ENCODE measurements at places on chromosomes 6 and 20. TPM values are rescaled to one million over a fixed set of nuclear protein-coding genes. Genes with fewer than 3 reads are reported as not detected.

Gene ATF6B
- total RNA-seq, result 63.4 TPM

GRCh38 chr6:64580346-64580745, 944.7 kb downstream of the PHF3 start:
- DNase-seq, result no peak

DNA sequence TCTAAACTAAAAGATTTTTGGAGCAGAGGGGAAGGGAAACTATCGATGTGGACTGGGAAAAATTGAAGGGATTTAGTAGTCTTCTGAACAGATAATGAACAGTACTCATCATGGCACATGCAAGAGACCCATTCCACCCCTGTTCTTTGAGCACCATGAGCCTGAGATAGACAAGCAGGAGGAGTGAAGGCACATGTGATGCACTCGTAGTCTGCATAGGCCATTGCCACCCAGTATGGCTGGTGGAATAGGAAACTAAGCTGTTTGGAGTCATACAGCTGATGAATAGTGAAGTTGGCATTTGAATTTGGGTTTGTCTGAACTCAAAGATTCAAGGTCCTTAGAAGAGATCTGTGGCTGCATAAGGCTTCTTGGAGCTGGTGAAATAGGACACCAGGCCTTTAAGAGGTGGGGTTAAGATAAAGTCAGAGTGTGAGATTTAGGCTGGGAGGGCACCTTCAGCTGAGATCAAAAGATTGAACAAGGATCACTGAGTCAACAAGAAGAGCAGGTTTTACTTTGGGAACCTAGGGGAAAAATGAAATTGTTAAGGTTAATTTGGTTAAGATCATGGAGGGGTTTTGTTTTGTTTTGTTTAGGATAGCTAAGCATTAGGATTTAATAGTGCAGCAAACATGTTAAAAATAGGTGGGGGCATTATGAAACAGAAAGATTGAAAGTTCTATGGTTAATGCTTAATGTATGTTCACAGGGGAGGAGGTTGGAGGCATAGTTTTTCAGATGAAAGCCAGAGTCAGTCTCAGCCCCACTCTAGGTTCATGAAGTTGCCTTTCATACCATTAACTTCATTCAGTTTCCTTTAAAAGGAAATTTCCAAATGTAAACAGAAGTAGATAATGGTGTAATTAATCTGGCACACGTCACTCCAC, 148.8 kb downstream of the ARID1B start:
- no peak for DNase-seq

DNA sequence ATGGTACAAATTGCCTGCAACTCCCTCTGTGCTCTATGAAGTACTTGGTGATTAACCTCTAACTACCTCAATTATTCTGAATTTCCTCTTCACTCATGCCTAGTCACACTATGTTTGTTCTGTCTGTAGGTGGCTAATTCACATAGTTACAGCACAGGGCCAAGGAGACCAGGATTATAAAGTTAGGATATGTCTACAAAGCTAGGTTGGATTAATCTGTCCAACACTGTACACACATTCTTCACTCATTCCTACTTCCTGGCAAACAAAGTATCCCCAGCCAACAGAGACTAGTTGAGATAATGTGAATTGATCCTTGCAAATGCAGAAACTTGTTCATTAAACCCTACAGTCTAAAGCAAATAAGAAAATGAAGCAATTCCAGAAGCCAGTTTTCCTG, 269.8 kb downstream of the HACE1 start:
- DNase-seq, result no peak

DNA sequence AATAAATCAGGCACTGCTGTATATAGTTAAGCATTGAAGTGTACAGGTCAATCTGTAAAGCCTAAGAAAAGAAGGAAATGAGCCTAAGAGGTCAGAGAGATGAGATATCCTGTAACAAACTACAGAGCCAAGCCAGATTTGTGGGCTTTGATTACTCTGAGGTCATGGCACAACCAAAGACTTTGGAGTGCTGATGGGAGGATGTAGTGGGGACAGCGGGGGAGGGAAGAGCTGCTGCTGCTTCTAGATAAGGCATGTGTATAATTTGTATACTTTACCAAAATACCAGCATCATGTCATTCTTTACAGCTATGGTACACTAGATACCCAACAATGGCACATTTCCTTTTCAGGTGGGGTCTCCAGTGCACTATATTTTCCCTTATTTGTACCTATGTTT, 102.5 kb downstream of the OGFRL1 start:
- no peak for DNase-seq

Measured in activated CD4-positive, alpha-beta T cell treated with anti-CD3 and anti-CD28 coated beads for 36 hours (primary cell).